ENCODE measurements at places on chromosomes 11 and 22.

- no peak for DNase-seq
These were observed 7.0 kb upstream of the P2RY2 start for GRCh38 chr11:73210916-73211667.

GRCh38 chr11:85171648-85172257 is 455.4 kb downstream of the DLG2 start:
- DNase-seq, result peak; percentile 7

GRCh38 chr22:46693634-46694415 is 44.2 kb downstream of the CERK start:
- no peak for DNase-seq

DNA sequence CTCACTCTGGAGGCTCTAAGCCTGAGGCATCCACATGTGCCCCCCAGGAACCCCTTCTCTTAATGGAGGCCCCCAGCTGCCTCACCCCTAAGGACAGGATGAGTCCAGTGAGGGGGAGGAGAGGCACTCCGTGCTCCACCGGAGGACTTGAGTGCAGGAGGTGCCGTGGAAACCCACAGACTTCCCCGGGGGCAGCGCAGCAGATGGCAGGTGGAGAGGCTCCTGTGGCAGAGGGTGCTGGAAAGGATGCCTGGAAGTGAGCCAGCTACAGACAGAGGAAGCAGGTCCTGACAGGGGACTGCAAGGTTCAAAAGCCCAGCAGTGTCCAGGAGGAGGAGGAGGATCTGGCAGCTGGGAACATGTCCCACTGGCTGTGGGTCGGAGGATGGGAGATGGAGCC is 1384.0 kb downstream of the TBC1D22A start:
- DNase-seq, result no peak

- no peak for DNase-seq
These were observed 8.9 kb upstream of the ETS1 start for GRCh38 chr11:128596250-128596649.

GRCh38 chr22:48644108-48644507 is 1183.6 kb downstream of the BRD1 start:
- no peak for DNase-seq

DNA sequence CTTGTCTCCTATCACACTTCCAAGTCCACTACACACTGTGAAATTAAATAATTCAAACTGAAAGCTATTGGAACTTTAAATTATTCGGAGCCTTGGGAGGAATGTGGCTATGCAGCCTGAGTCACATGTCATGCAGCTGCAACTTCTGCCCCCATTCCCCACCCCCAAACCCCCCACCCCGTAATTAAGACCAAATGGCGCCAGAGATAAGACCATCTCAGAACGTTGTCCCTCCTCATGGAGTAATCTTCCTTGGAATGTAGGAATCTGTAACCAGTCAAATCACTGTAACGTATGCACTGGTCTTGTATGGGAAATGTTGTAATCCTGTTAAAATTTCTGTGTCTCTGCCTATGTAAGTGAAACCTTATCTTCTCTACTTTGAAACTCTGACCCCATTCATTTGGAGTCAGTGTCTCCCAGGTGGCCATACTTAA is 37.0 kb downstream of the GAB2 start:
- DNase-seq, result no peak

DNA sequence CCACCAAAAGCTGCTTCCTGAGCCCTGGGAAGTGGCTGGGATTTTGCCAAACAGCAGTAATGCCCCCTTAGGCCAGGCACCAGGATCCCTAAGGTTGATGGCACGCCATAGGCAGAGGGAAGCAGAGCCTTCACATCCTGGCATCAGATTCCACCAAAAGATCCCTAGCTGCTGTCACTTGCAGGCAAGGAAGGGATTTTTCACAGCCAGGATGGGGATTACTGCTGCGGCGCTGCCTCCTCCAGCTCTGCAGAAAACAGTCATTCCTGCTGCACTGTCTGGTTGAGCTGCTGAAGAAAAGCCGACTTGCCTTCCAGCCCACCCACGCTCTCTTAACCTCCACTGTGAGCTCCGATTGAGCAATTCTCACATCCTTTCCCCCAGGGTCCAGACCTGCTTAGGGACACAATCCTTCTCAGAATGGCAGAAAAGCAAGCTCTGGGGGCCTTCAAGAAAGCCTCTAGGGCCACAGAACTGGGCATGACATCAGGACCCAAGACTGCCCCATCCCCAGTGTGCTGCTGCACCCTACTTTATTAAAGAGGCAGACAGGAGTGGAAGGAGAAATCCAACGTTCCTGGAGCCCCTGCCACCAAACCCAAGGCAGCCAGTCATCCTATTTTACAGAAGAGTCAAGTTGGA is 19.9 kb downstream of the SYN3 start:
- no peak for DNase-seq

GRCh38 chr22:50516891-50517290 is 8.5 kb downstream of the SCO2 start:
- no peak for DNase-seq

DNA sequence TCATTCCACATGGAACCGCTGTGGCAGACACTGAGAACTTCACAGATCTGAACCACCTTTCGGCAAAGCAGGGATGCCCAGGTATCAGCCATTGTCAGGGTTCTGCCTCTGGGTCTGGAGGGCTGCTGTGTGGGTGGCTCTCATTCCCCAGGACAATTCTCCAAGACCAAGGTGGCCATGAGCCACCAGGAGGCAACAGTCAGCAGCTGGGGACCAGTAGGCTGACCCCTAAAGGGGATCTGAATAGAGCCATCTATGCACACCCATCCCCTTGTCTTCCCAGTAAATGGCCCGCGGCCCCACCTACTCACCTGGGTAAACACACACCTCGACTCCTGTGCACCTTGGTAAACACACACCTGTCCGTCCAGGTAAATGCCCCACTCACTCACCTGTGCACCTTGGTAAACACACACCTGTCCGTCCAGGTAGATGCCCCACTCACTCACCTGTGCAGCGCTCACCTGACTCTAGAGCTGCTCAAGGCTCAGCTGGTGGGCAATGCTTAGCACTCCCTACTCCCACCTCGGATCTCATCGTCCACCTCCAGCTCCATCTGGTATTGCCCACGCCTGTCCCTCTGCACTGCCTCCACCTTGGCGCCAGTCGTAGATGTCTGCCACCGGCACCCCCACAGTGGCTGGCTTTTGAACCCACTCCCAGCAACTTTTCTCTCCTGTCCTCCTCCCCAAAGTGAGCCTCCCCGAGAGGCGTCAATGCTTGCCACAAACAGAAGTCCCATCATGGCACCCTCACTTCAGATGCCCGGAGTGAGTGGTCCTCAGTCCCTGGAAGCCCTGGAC is 10.2 kb downstream of the SLC25A1 start:
- no peak for DNase-seq

DNA sequence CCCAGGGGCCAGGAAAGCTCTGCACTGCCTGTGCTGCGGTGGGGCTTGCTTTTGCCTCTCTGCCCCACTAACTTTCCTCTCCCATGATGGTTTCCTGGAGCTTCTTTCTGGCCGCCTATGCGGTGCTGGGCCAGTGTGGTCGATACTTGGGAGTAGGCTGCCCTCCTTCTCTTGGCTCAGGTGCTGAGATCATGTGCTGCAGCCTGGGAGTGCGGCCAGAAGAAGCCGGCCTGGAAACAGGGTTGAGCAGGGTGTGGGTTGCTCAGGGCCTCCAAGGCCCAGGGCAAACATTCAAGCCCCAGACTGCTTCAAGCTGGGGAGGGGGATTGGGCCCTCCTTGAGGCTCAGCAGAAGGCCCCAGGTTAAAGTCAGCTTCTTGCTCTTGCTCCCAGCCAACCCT is 125.0 kb downstream of the NTM start:
- DNase-seq, result no peak

- no peak for DNase-seq
These were observed 56.6 kb downstream of the FBXO7 start for GRCh38 chr22:32531228-32531627.

Measured in kidney tubule cell (primary cell).